PC-9 (cell line): ENCODE measurements at places on chromosomes 7 and 10. TPM values are rescaled to one million over a fixed set of nuclear protein-coding genes. Genes with fewer than 3 reads are reported as not detected.

DNA sequence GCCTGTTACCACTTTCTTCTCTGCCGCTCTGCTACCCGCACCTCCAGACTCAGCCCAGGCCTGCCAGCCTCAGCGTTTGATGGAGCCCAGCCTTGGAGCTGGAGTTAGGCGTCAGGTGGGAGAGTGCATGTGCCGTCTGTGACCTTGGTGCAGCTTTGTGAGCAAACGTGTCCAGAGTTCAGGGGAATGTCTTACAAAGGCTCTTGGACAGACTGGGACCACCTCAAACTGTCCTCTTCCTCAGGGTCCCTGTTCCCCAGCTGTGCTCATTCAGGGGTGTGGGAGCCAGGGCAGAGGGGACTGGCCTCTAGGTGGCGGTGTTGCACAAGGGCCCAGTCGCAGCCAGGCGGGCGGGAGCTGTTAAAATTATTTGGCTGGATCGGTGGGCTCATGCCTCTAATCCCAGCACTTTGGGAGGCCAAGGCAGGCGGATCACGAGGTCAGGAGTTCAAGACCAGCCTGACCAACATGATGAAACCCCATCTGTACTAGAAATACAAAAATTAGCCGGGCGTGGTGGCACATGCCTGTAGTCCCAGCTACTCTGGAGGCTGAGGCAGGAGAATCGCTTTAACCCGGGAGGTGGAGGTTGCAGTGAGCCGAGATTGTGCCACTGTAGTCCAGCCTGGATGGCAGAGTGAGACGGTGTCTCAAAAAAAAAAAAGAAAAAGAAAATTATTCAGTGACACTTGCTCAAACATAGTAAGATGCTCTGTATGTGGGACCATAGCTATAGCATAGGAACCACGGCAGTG is 89.2 kb downstream of the ADCY1 start:
- no peak for DNase-seq

GRCh38 chr10:72809006-72809405 is 84.5 kb upstream of the OIT3 start:
- no peak for DNase-seq

- DNase-seq, result no peak
Measured at GRCh38 chr7:15798081-15798480, 111.6 kb upstream of the MEOX2 start.

The PTPRN2 gene
- total RNA-seq, result not detected in 2 replicates

- no peak for DNase-seq
Measured at GRCh38 chr7:107051376-107051775, 6.9 kb downstream of the PRKAR2B start.
